ENCODE measurements at places on chromosomes 1 and 21. TPM values are rescaled to one million over a fixed set of nuclear protein-coding genes. Genes with fewer than 3 reads are reported as not detected.

- no peak for DNase-seq
- H3K27ac ChIP-seq, result no peak overlapping the region
- no peak overlapping the region for H3K4me3 ChIP-seq
- H3K27me3 ChIP-seq, result no peaks in the 10 kb centered on the region
- no peaks in the 10 kb centered on the region for H3K4me1 ChIP-seq
Observed at GRCh38 chr1:30474818-30475200, 248.6 kb downstream of the MATN1 start.

C1orf116 gene
- total RNA-seq, result 0.79 TPM

GRCh38 chr1:100989306-100990077 lies 36.1 kb downstream of the DPH5 start:
- no peaks in the 10 kb centered on the region for H3K27me3 ChIP-seq

C1orf87 gene
- total RNA-seq, result not detected

DNA sequence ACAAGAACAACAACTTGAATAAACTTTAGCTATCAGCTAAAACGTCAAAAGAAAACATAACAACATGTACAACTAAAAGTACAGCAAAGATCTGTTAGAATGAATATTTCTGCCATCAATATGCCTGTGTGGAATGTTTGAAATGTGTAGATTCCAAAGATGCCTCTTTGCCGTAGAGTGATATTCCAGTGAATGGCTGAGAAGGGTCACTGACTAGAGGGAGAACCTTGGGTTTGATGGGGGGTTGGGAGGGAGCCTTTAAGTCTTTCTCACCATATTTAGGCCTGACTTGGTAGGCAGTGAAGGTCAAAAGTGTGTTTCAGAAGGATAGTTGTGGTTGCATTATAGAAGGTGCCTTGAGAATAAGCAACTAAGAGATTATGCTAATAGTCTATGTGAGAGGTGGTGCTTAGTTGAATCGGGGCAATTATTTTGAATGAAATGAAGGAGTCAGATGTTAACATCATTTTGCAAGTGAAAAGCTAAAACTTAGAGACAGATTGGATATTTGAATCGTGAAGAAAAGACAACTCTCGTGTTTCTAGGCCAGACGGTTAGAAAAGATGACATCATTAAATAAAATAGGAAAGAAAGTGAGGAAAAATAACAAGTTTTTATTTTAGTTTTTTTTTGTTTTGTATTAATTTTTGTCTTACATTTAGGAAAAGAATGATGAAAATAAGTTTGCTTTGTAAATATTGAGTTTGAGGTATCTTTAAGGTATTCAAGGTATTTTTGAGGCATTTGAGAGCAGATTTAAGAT lies 53.8 kb downstream of the PLA2G4A start:
- no peak overlapping the region for H3K27ac ChIP-seq
- H3K36me3 ChIP-seq, result no peaks in the 10 kb centered on the region
- no peak for DNase-seq
- H3K4me1 ChIP-seq, result no peaks in the 10 kb centered on the region
- no peaks in the 10 kb centered on the region for H3K27me3 ChIP-seq
- H3K4me3 ChIP-seq, result no peak overlapping the region

DNA sequence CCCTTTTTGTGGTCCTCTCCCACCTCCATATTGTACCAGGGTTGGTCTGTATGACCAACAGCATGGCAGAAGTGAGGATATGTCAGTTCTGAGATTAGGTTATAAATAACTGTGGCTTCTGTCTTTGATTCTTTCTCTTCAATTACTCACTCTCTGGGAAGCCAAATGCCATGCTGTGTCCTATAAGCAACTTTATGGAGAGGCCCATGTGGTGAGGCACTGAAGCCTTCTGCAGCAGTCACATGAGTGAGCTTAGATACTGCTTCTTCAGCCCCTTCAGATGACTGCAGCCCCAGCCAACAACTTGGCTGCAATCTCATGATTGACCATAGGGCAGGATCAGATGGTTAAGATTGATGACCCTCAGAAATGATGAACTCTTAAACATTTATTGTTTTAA lies 34.0 kb upstream of the SAMD13 start:
- H3K4me3 ChIP-seq, result no peak overlapping the region
- H3K36me3 ChIP-seq, result no peaks in the 10 kb centered on the region
- H3K27me3 ChIP-seq, result no peaks in the 10 kb centered on the region
- H3K4me1 ChIP-seq, result no peaks in the 10 kb centered on the region

DNA sequence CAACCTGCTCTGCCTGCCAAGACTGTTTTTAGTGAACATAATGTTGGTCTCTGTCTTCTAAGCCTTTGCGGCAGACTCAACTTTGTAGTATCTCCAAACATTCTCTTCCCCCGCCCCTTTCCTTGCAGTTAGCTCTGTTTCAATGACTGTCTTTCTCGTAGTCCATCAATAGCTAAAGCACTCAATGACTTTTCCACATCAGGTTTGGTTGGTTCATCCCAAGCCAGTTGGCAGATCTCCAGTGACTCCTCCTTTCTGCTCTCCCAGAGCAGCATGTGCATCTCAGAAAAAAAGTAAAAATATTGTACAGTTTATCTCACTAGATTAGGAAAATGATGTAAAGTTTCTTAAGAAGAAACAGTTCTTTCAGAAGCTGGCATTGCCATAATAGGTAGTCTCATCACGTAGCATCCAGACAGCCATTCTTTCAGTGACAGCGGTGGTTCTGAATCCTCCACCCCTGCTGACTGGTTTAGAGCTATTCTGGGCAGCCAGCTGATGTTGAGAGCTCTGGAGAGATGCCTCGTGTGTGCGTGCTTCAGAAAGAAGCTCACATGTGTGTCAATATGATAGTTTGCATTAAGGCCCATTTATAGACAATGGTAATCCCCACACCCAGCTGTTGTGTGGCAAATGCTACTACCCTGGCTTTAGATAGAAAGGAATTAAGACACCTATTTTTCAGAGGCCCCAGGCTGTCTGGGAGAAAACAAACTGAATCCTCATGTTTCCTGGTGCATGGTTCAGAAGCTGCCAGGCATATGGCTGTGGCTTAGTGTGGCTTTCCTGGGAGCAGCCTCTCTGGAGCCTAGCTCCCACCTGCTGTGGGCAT lies 53.2 kb downstream of the CNN3 start:
- peaks cover 2% of the 10 kb centered on the region for H3K36me3 ChIP-seq
- H3K4me3 ChIP-seq, result no peak overlapping the region
- no peak overlapping the region for H3K27ac ChIP-seq
- H3K4me1 ChIP-seq, result no peaks in the 10 kb centered on the region

DNA sequence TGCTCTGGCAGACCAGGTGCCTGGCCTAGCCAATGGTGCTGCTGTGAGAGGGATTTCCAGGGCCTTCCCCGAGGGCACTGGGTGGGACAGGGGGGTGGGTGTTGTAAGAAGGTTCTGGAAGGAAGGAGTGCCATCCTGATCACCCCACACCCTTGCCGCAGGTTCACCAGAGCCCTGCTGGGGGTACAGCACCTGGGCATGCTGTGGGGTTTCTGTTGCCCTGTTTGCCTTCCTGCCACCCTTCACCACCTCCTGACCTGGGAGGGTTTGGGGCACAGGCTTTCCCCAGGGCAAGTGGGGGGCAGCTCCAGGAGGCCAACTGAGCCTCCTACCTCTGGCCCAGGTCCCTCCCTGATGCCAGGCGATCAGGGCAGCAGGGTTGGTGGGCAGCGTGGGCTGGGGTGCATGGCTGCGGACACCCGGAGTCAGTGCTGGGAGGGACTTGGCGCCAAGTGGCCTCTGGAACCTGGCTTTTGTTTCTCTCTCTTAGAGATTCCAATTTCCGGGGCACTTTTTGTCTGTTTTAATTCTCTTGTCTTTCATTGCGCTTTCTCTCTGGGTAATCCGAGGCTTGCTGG lies 318.8 kb downstream of the PTPRU start:
- H3K36me3 ChIP-seq, result no peaks in the 10 kb centered on the region
- DNase-seq, result no peak
- no peak overlapping the region for H3K4me3 ChIP-seq
- H3K27me3 ChIP-seq, result no peaks in the 10 kb centered on the region
- no peaks in the 10 kb centered on the region for H3K4me1 ChIP-seq
- no peak overlapping the region for H3K27ac ChIP-seq

AADACL4 gene
- total RNA-seq, result not detected

GRCh38 chr1:36352125-36352909 lies 28.9 kb upstream of the EVA1B start:
- peaks cover 64% of the 10 kb centered on the region for H3K36me3 ChIP-seq
- no peak overlapping the region for H3K27ac ChIP-seq
- H3K27me3 ChIP-seq, result no peaks in the 10 kb centered on the region
- no peaks in the 10 kb centered on the region for H3K4me1 ChIP-seq
- no peak overlapping the region for H3K4me3 ChIP-seq
- DNase-seq, result no peak

PTPRF gene
- 61.7 TPM for total RNA-seq

CRNN gene
- 0.05 TPM for total RNA-seq

PLD5 gene
- total RNA-seq, result under 0.01 TPM
